ENCODE measurements at places on chromosomes 3 and 15.

GRCh38 chr15:71115567-71116351 is 488 bp downstream of the THSD4 start:
- no peak for DNase-seq

- DNase-seq: no peak
Observed at GRCh38 chr3:119989981-119990655, 104.1 kb downstream of the GSK3B start.

DNA sequence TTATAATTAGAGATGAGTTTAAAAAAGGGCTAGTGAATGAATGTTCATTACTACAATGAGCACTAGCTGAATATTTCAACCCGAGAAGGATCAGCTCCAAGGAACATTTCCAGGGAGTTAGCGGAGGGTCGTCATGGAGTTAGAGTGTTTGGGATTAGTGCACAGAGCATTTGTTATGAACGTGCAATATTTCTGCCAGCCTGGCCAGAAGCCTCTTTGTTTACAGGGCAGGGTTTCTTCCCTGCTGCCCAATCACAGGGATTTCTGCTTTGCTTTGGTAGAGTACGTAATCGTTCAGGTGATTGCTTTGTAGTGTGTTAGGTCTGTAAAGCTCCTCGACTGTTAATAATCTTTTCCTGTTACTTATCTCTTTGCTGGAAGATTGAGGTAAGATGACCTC is 5.9 kb downstream of the CGNL1 start:
- DNase-seq: no peak

- no peak for DNase-seq
Observed at GRCh38 chr3:169430707-169431404, 232.7 kb downstream of the MECOM start.

DNA sequence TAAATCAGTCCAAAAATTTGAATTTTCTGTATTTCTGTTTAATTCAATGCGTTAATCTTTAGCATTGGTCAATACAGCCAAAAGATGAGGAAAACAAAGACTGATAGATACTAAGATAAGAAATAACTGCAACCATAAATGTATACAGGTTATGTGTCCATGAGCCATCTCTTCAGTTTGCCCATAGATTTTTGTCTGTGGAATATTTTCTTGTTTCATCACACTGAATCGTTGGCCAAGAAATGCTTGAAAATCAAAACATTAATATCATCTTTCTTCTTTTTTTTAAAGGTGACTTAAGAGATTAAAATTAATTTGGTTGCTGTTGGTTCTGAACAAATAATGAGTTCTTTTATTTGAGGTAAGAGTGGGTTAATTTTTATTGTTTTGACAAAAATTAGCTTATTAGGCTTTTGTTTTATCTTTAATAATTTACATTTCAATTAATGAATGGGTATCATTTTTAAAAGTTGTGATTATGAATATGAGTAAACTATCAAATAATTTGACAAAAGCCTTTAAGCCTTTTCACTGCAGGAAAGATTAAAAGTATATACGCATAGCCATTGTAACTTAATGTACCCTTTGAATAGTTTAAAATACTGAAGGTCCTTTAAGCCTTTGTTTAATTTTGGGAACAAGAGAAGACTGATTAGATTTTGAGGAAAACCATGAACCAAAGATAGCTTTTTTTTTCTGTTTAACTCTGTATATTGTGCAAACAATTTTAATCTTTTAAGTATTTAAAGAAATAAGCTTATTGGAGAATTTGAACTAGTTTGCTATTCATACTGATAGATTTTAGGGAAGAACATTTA is 14.7 kb upstream of the CHD2 start:
- no peak for DNase-seq

DNA sequence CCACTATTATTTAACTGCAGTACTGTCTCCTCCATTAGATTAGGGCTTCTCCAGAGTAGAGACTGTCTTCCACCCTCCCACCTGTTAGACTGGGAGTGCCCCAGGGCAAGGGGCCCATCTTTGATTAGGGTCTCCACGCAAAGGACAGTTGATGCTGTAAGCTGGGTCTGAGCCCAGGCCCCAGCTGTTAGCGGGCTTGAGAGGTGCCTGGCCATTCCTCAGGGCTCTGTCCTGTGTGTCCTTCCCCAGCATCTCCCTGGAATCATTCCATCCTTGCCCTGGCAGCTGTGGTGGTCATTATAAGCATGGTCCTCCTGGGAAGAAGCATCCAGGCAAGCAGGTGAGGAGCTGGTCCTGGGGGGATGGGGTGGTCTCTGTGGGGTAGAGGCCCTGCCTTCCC is 6.1 kb downstream of the SLC51B start:
- DNase-seq: no peak

DNA sequence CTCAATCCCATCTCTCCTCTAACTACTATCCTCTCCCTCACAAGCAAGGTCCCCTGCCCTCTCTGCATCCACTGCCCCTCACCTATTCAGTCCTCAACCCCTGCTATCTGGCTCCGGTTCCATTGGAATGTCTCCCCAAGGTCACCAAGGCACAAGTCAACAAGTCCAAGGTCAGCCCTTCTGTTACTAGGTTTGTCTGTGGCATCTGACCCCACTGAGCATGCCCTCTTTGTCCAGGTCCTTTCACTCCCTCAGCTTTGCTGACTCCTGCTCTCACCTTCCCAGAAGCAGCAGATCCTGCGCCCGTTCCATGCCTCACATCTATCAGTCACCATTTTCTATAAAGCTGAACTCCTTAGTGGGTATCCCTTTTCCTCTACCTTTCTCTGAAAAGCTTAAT is 8.3 kb upstream of the SEMA7A start:
- no peak for DNase-seq

- no peak for DNase-seq
Observed at GRCh38 chr15:70708839-70709238, 54.5 kb downstream of the UACA start.
